ENCODE measurements at places on chromosomes 5 and 9.

DNA sequence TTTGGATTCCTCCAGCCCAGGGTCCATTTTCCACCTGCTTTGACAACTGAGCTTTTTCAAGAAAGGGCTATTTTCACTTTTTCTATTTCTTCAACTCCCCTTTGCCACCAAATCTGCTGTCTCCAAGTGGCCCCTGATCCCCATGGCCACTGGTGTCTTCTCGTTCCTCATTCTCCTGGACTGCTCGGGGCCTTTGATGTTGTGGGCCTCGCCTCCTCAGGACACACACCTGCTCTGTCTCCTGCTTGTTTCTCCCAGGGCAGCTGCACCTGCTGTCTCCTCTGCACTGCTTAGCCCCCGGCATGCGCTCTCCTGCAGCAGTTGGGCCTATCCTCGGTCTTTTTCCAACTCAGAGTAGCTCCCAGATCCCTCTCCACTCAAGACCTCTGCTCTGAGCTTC lies 16.3 kb upstream of the NANS start:
- DNase-seq: no peak

DNA sequence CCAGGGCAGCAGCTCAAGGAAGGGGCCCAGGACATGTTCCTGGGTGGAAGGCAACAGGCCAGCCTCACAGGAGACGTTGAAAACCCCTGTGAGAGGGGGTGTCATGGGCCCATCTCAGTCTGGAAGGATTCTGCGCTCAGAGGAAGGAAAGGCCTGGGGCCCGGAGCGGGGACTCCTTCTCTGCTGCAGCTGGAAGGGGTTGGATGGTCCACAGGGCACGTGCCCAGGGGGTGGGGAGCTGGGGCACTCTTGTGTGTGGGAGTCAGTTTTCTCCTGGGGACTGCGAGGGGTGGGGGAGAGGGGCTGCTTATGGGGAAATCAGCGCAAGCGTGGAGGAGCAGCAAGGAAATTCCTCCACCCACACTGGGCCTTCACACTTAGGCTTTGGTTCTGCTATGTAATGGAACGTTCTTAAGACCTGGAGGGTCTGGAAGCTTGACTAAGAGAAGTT lies 2.9 kb upstream of the LPCAT1 start:
- no peak for DNase-seq

GRCh38 chr5:132003170-132003744 lies 8.2 kb downstream of the ACSL6 start:
- DNase-seq: no peak

DNA sequence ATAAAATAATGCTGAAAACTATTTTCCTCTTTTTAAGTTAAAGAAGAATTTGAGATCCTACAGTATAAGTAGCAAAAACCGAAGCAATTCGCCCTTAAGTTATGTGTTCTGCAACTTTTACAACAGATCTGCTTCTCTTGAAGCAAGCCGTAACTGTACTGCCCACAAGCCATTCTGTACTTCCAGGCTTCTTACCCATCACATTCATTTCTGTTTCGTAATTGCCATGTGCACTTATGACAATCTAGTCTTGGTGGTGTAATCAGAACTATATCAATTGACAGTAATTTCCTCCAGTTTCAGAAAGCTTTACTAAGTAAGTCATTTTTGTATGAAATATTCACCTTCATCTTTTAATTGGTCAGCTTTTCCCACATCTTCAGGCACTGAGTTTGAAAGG lies 13.8 kb downstream of the SGTB start:
- no peak for DNase-seq

DNA sequence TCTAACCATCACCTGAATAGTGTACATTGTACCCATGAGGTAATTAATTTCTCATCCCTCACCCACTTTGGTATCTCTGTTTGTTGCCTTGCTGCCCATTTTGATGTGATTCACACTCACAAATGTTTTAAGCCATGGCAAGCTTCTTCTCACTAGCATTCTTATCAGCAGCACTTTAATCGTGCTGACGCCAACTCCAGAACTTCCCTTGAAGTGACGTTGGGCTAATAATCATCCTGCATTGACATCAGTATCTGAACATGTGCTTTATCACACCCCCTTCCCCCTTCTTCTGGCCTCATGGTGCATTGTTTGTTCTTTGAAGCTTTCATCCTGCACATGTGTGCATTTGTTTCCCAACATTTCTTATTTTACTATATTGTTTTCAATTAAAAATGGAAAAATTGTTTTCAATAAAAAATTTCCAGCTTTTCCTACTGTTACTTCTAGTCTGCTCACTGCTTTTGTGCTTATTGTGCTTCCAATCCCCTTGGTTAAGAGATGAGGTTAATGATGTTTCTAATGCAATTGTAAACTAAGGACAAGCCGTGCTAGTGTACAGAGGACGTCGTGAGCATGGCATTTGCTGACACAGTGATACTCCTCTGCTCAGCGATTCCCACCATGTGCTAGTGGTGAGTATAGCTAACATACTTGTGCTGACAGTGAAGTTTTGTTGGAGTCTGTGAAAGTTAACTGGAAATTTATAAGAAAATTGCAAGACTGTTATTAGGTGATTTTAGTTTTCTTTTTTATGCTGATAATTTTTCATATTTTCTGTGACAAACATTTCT lies 238.5 kb downstream of the KDM4C start:
- no peak for DNase-seq

DNA sequence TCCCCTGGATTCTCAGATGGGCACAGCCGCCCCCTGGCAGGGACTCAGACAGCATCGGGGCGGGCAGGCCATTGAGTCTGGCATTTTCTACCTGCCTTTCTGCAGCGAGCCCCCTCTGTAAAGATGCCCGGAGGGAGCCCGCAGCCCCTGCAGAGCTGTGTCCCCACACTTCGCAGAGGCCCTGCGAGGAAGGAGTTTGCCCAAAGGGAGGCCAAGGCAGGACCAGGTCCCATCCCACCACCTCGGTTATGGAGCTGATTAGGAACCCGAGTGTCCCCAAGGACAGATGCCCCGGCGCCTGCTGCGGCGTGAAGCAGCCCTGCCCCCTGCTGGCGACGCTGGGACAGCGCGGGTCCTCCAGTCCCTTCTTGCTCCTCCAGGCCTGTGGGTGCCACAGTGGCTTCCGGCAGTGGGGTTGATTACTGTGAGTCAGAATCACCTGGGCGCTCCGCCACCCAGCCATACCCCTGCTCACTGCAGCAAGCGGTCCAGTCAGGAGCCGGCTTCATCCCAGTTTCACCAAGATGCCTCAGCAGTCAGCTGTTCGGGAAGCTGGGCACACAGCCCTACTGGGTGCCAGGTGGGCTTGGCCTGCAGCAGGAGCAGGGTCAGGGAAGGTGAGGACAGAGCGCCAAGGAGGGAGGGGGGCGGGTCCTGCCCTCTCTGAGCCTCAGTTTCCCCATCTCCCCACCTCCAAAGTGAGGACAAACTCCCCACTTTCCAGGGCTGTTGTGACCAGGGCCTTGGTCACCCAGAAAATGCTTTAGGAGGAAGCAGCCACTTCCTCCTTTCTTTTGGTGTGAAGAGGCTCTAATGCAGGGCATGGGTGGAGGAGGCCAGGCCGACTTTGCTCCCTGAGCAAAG lies 117.2 kb downstream of the RXRA start:
- peak; percentile 90 for DNase-seq

GRCh38 chr5:132365213-132365612 lies 4.3 kb upstream of the SLC22A5 start:
- no peak for DNase-seq

DNA sequence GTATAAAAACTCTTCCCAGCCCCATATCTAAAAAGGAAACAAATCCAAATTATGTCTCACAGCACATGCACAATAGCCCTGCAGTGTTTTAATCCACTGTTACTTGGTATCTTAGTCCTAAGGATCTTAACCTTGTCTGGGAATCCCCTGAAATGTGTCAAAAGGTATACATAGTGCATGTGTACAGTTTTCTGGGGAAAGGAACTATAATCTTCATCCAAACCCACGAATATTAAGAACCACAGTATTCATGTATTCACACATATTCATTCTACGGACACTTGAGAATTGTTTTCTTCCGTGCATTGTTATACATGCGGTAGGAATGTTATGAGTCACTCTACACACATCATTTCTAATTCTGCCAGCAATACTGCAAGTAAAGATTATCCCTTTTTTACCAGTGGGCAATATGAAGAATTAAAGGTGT lies 47.8 kb upstream of the SNX2 start:
- DNase-seq: no peak

GRCh38 chr9:18208166-18209059 lies 265.5 kb upstream of the ADAMTSL1 start:
- DNase-seq: no peak

- DNase-seq: no peak
These were observed 41.4 kb downstream of the FABP6 start for GRCh38 chr5:160270704-160271103.

DNA sequence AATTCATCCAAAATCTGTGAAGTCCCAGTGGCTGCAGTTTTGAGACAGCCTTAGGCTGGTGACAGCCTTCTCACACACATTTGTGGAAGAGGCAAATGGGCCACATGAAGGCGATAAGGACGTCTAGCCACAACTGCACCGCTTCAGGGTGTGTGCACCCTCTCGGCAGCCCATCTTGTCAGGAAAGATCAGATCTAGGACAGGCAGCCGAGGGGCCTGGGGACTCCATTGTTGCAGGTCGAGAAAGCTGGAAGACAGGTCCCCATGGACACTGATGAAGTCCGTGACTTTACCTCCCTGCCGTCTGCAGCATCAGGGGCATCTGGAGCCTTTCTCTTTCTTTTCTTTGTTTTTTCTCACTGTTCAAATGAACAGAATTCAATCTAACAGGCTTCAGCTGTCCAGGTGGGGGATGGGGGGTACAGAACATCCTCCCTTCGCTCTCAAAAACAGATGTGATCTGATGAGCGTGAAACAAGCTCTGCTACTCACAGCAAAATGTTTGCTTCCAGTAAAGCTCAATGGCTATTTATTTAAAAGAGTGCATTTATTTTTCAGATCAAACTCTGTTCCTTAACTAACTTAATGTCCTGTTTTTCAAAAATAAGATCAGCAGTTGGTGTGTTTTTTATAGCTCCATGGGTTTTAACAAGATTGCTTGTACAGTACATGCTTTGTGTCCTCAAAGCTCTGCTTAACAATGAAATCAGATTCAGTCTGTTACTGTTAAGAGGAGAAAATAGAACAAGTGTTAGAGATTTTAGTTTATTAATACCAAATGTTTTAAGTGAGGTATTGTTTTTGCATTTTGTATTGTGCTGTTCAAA lies 111.8 kb upstream of the OTULINL start:
- no peak for DNase-seq

GRCh38 chr9:100669968-100670367 lies 92.1 kb downstream of the CAVIN4 start:
- no peak for DNase-seq

DNA sequence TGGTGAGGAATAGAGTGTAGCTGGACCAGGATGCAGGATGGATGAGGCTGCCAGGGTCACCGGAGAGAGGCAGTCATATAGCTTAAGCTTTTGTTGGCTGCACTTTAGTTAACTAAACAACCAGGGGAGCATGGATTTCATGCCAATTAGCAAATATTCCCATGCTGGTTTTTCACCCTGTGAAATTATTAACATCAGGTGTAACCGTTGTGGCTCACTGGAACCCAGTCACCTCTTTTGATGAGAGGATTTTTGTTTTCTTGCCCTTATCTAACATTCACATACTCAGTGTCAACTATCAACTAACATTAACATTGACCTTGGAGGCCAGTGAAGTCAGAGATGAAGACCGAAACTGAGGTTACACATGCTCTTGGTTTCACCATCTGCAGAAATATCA lies 97.2 kb upstream of the BASP1 start:
- DNase-seq: no peak

DNA sequence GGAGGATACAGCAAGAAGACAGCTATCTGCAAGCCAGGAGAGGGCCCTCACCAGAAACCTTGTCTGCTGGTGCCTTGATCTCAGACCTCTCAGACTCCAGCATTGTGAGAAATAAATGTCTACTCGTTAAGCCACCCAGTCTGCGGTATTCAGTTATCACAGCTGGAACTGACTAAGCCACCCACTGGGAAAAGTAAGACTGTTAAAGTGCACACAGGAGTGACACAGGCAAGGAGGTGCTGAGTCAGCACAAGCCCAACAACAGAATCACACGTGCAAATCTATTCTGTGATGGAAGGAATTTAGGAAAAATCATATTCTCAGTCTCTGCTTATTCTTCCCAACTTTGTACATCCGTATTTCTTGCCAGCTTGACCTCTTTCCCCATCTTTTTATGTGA lies 200.0 kb downstream of the NR2F1-AS1 start:
- DNase-seq: no peak

GRCh38 chr9:126587187-126588185 lies 26.2 kb upstream of the LMX1B start:
- no peak for DNase-seq

GRCh38 chr9:126294331-126295081 lies 32.1 kb upstream of the MVB12B start:
- DNase-seq: no peak

Measured in CD4-positive, alpha-beta T cell treated with Interleukin-10 for 1 hour (primary cell).